Mesothelial cell of epicardium (in vitro differentiated cells): ENCODE measurements at places on chromosomes 5 and 9. TPM values are rescaled to one million over a fixed set of nuclear protein-coding genes. Genes with fewer than 3 reads are reported as not detected.
A peak's percentile ranks its signal among the peaks of the same experiment; 100 is the strongest.

GRCh38 chr5:84536797-84537196 is 152.1 kb upstream of the EDIL3 start:
- no peak for DNase-seq
- H3K27me3 ChIP-seq, result no peaks in the 10 kb centered on the region
- H3K27ac ChIP-seq, result no peak overlapping the region
- peaks cover 5% of the 10 kb centered on the region for H3K36me3 ChIP-seq
- H3K4me3 ChIP-seq, result no peak overlapping the region
- no peaks in the 10 kb centered on the region for H3K4me1 ChIP-seq

DNA sequence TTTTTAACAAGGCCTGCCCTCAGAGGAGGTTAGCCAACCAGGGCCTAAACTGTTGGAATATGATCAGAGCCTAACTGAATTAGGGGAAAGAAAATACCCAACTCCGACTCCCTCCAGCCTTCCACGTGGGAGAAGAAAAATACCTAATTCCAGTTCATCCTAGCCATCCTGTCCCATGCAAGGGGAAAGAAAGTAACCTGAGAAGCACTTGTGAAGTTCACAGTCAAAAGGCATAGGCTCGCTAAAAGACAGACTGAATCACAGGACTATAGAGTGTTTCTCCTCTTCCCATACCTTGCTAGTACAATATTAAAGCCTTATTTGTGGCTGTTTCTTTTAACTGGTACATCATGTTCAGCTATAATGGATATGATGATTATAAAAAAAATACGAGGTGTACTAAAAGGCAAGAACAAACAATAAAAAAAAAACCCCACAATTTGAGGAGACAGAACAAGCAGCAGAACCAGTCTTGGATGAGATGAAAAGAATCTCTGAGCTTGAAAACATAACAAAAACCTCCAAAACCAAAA is 18.0 kb upstream of the ATP10B start:
- no peak for DNase-seq
- peaks cover 10% of the 10 kb centered on the region for H3K4me1 ChIP-seq
- no peak overlapping the region for H3K27ac ChIP-seq
- H3K36me3 ChIP-seq, result no peaks in the 10 kb centered on the region
- H3K4me3 ChIP-seq, result no peak overlapping the region

- H3K27me3 ChIP-seq, result no peaks in the 10 kb centered on the region
- H3K27ac ChIP-seq, result peak overlapping the region; percentile 29
- H3K36me3 ChIP-seq, result peaks cover 8% of the 10 kb centered on the region
These were observed 323.4 kb downstream of the KDM4C start for GRCh38 chr9:7081065-7081600.

DNA sequence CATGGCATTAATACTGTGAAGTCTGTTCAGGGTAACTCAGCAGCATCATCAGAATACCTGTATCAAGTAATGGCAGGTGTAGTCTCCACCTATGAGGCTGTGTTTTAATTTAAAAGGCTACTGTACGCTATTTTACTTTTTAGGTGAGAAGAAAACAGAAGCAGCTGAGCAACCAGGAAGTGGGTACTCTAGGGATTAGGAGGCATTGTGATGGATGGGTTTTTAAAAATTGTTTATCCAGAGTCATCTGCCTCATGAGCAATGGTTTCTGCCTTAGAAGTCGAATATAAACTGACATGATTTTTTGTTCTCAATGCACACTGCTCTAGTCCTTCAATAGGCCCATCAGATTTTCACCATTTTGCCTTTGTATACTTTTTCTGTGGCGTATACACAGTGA is 42.6 kb downstream of the PSIP1 start:
- H3K27ac ChIP-seq, result peak overlapping the region; percentile 35
- no peak overlapping the region for H3K4me3 ChIP-seq
- H3K4me1 ChIP-seq, result peaks cover 1% of the 10 kb centered on the region
- H3K27me3 ChIP-seq, result no peaks in the 10 kb centered on the region

GRCh38 chr5:172768098-172768572 is 2.9 kb downstream of the DUSP1 start:
- peak overlapping the region; percentile 79 for H3K27ac ChIP-seq
- no peak for DNase-seq
- H3K36me3 ChIP-seq, result peaks cover 10% of the 10 kb centered on the region
- peaks cover 65% of the 10 kb centered on the region for H3K4me1 ChIP-seq
- H3K27me3 ChIP-seq, result no peaks in the 10 kb centered on the region
- peak overlapping the region; percentile 97 for H3K4me3 ChIP-seq

GRCh38 chr9:91334053-91334452 is 27.7 kb downstream of the AUH start:
- H3K4me3 ChIP-seq, result no peak overlapping the region
- H3K27ac ChIP-seq, result no peak overlapping the region
- H3K4me1 ChIP-seq, result peaks cover 2% of the 10 kb centered on the region
- peaks cover 37% of the 10 kb centered on the region for H3K36me3 ChIP-seq
- no peaks in the 10 kb centered on the region for H3K27me3 ChIP-seq
- no peak for DNase-seq

DNA sequence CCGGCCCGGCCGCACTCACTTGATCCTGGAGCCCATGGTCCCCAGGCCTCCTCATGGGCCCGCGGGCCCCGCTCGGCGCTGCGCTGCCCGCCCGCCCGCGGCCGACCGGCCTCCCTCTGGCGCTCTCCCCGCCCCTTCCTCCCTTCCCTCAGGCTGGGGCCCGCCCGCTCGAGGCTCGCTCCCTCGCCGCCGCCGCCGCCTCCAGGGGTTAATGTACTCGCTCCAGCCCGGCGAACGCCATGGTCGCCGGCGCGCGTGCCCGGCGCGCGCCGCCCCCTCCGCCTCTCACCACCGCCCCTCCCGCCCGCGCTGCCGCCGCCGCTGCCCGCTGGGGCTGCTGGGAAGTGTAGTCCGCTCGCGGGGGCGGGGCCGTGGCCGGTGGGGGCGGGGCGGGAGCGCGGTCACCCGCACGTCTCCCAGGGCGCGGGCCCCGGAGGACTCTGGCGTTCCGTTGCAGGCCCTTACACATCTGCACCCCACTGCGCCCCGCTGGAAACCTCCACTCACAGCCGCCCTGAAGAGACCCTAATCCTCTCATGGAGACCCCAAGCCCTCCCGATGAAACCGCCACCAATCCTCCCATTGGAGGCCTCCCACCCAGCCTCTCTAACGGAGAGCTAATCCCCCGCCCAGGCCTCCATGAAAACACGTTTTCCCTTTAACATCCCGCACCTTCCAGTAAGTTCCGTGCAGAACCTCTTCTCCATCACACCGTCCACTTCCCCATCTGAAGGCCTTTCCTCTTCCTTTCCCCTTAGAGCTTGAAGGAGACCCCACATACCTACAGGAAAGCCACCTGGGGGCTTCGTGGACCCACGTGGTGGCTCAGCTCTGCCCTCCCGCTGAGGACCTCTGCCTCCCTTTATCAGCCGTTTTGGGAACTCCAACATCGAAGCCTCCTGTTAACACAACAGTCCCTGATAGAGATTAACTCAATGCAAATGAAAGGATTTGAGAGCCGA is at the start of gene DENND1A:
Gene DENND1A (minus strand): TSS at position 257 of the 962 bp plus-strand sequence. CDS start 221 bp downstream, at position 36.
- peak within 1 kb of the TSS; percentile 76 for H3K4me3 ChIP-seq
- H3K4me1 ChIP-seq, result peaks cover 38% of the 10 kb centered on the region
- DNase-seq, result peak; percentile 87
- no peaks in the 10 kb centered on the region for H3K36me3 ChIP-seq

GRCh38 chr5:140509898-140510297 is 37.6 kb upstream of the EIF4EBP3 start:
- peaks cover 50% of the 10 kb centered on the region for H3K36me3 ChIP-seq
- no peak overlapping the region for H3K27ac ChIP-seq

GRCh38 chr9:1018121-1018520 is 32.0 kb upstream of the DMRT2 start:
- no peak overlapping the region for H3K4me3 ChIP-seq
- peaks cover 52% of the 10 kb centered on the region for H3K27me3 ChIP-seq
- no peak overlapping the region for H3K27ac ChIP-seq
- no peaks in the 10 kb centered on the region for H3K36me3 ChIP-seq
- H3K4me1 ChIP-seq, result peaks cover 4% of the 10 kb centered on the region

DNA sequence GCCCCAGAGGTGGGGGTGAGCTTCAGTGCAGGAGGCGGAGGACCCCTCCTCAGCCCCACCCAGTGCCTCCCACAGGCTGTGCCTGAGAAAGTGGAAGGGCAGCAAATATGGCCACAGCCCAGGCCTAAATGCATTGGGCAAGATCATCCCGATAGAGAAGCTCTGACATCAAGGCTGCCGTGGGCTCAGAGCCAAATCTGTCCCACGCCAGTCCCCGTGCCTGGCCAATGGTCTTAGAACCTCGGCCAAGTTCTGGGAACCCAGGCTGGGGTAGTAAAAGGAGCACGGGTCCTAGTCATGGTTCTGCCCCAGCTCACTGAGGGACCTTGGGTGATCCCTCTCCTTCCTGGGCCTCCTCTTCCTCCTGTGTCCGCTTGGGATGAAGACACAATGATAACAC is 27.7 kb upstream of the TNIP1 start:
- peaks cover 42% of the 10 kb centered on the region for H3K36me3 ChIP-seq
- H3K4me1 ChIP-seq, result no peaks in the 10 kb centered on the region

DNA sequence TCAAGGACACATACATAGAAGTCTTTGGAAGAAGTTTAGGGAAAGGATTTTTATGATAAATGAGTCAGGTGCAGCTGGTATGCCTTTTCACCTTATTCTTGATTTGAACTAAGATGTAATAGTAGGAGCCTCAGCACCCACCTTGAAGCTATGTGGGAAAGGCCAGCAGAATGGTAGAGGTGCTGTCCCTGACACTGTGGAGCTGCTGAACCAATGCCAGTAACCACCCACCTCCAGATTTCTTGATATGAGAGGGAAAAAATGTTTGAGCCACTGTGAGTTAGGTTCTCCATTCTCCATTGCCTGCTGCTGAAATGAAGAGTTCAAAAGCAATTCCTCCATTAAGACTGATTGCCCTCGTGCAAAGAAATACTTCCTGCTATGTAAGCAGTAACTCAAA is 12.2 kb upstream of the HMGCR start:
- no peak overlapping the region for H3K27ac ChIP-seq
- no peaks in the 10 kb centered on the region for H3K27me3 ChIP-seq
- no peaks in the 10 kb centered on the region for H3K4me1 ChIP-seq
- no peaks in the 10 kb centered on the region for H3K36me3 ChIP-seq
- no peak for DNase-seq

- H3K27ac ChIP-seq, result no peak overlapping the region
- peak overlapping the region; percentile 70 for H3K4me3 ChIP-seq
- peaks cover 20% of the 10 kb centered on the region for H3K36me3 ChIP-seq
- no peaks in the 10 kb centered on the region for H3K27me3 ChIP-seq
These were observed 1.3 kb downstream of the BBLN start for GRCh38 chr9:128161215-128161902.

DNA sequence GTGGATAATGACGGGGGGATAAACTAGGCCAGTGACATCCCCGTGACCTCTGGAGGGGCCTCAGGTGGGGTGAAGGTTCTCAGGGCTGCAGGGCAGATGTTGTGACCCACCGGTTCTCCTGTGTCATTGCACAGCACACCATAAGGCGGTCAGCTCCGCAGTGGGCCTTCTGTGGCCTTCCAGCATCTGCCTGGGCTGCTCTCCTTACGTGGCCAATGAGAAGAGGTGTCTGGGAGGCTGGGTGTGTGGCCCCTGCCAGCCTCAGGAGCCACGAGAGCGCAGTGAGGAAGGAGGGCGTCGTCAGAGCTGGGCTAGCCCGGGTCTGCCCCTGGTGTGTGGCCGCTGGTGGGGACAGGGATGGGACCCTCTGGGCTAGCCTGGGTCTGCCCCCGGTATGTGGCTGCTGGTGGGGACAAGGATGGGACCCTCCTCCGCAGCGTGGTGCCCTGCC is 48.7 kb downstream of the COL5A1 start:
- no peak overlapping the region for H3K27ac ChIP-seq
- H3K36me3 ChIP-seq, result peaks cover 20% of the 10 kb centered on the region
- no peak overlapping the region for H3K4me3 ChIP-seq
- H3K4me1 ChIP-seq, result peaks cover 2% of the 10 kb centered on the region
- H3K27me3 ChIP-seq, result no peaks in the 10 kb centered on the region

- no peak overlapping the region for H3K27ac ChIP-seq
- peaks cover 58% of the 10 kb centered on the region for H3K4me1 ChIP-seq
- peaks cover 13% of the 10 kb centered on the region for H3K27me3 ChIP-seq
- H3K4me3 ChIP-seq, result peak overlapping the region; percentile 78
- H3K36me3 ChIP-seq, result no peaks in the 10 kb centered on the region
These were observed 1059.8 kb upstream of the DMAC1 start for GRCh38 chr9:8859416-8859815.

DNA sequence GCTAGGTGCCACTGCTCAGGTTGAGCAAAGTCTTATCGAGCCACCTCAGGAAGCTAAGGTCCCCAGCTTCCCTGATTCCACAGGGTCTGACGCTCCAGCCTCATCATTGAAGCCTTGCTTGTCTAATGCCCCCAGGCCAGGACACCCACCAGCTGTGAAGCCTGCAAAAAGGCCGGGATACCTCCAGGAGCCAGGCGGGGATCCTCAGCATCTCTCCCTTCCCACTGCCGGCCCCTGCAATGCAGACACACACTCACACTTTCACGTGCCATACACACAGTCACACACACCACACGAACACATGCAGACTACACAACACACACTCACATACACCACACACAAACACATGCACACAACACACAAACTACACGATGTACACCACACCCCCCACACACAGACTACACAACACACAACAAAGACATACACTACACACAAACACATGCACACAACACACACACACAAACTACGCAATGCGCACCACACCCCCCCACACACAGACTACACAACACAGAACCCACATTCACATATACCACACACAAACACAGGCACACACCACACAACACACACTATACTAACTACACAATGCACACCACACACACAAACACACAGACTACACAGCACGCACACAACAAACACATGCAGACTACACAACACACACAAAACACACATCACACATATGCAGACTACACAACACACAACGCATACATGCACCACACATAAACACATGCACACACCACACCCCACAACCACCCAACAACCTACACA is 17.8 kb upstream of the S1PR3 start:
- DNase-seq, result no peak
- H3K27me3 ChIP-seq, result peaks cover 4% of the 10 kb centered on the region
- no peaks in the 10 kb centered on the region for H3K36me3 ChIP-seq
- H3K27ac ChIP-seq, result no peak overlapping the region
- no peak overlapping the region for H3K4me3 ChIP-seq

- H3K27ac ChIP-seq, result no peak overlapping the region
- no peak for DNase-seq
- H3K4me1 ChIP-seq, result peaks cover 16% of the 10 kb centered on the region
- no peaks in the 10 kb centered on the region for H3K36me3 ChIP-seq
- H3K27me3 ChIP-seq, result peaks cover 2% of the 10 kb centered on the region
These were observed 139.3 kb upstream of the NFIB start for GRCh38 chr9:14453286-14453685.

The CDC20B gene
- total RNA-seq, result 0.09 to 0.16 TPM in 2 of 3 replicates, not detected in the other

The DMRT3 gene
- 2.1 to 3.3 TPM (median 2.5 TPM) in 3 replicates for total RNA-seq
